ENCODE measurements at places on chromosomes 2 and 18.

DNA sequence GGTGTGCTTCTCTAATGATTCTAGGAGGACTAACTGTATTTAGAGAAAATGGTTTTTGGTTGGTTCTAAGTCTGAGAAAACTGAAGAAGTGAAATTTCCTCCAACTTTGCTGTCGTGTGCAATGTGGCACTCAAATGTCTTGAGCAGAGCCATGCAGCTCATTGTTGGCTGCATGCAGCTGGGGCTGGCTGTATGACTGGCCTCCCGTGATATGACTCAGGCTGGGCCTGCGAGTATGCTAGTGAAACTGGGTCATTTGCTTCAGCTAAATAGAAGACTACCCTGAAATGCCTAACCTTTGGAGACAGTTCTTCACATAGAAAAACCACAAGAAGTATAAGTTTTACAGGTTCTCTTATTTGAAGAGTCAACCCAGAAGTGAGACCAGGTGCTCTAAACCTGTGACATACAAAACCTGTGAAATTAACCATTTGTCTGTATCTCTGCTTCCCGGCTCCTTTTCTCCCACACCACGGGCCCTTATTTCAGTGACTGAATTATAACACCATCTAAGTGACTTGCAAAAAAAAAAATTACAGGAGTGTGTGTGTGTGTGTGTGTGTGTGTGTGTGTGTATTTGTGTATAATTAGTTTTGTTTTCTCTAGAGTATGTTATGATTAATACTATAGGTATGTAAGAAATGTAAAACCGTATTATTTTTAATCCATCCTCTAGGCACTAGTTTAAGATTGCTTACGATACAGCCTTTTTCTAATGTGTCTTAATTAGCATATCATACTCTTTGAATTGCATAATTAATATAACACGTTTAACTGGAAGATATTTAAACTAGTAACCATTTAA lies 15.9 kb downstream of the POLI start:
- DNase-seq = no peak

DNA sequence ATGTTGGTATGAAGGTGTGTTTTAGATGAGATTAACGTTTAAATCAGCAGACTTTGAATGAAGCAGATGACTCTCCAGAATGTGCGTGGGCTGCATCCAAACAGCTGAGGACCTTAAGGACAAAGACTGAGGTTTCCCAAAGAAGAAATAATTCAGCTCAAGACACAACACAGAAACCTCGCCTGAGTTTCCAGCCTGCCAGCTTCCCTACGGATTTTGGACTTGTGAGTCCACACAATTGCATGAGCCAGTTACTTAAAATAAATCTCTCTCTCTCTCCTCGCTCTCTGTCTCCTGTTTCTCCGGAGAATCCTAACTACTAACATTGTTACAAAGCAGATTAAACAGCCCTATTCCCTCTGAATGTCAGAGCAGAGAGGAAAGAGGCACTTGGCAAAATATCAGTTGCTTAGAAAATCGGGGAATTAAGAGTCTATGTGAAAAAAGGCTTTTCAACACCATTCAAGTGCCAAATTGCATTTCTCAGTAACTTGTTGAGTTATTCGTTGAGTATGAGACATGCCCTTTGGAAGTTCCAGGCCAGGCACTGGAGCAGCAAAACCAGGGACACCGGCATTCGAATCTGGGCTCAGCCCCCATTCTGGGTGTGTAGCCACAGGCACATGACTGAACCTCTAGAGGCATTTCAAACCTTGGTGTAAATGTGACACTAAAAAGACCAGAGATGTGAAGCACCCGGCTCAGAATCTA lies 174.6 kb upstream of the PID1 start:
- DNase-seq = no peak

DNA sequence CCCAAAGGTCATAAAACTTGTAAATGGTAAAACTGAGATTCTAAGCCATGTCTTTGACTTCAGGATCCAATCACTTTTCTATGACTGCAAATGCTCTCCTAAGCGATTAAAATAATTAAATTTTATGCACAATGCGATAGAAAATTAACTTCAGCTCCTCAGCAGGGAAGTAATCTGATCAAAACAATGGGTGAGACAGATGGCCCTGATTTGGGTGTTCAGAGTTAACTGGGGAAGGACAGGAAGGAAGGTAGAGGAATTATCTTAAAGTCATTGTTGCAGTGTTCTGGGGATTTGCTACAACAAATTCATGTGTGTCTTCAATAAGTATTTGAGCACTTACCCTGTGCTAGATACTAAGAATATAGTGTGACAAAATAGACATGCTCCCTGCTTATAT lies 446.0 kb upstream of the MEX3C start:
- no peak for DNase-seq

- no peak for DNase-seq
Measured at GRCh38 chr18:68543344-68543743, 171.6 kb downstream of the TMX3 start.

GRCh38 chr2:223969315-223969714 lies 12.1 kb downstream of the MRPL44 start:
- no peak for DNase-seq

DNA sequence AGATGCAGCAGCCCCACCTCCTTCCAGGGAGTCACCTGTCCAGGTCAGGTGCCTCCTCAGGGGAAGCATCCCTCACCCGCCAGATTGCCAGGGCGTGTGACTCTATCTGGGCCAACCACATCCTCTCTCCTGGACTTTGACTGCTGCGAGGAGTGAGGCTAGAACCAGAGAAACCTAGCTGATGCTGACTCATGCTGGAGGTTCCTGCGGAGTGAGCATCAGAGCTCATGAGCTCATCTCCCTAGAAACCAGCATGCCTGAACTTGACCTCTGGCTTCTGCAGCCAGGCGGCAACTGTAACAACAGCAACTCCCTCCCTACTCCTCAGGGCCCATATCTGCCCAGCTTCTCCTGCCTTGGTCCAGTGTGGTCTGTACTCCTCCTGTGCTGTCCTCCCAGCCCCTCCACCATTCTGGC lies 28.3 kb upstream of the NT5DC4 start:
- no peak for DNase-seq

GRCh38 chr18:32040936-32041335 lies 22.3 kb downstream of the RNF125 start:
- no peak for DNase-seq

- no peak for DNase-seq
Measured at GRCh38 chr2:76985387-76986136, 536.6 kb downstream of the LRRTM4 start.

DNA sequence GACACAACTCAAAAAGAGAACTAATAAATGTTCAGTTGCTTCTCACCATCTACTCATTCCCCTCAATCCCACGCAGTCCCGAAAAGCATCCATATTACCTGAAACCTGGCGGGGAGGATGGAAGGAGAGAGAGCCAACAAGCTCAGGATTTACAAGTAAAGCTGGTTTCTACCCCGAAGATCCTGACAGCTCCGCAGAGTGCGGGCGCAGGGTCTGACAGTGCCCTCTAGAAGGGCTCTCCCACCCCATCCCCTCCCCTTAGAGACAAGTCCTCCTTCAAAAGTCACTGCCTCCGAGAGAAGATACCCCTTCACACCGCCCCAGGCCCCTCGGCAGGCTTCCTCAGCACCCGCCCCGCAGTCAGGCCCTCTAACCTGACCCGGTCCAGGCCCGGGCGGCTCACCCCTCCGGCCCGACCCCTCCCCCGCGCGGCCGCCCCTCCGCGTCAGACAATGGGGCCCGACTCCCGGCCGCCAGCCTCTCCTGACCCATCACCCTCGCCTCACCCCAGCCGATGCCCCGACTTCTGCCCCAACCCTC lies 550 bp downstream of the RAB1A start:
- DNase-seq = peak; percentile 14

- DNase-seq = no peak
Measured at GRCh38 chr18:52200406-52200805, 139.6 kb upstream of the DCC start.

DNA sequence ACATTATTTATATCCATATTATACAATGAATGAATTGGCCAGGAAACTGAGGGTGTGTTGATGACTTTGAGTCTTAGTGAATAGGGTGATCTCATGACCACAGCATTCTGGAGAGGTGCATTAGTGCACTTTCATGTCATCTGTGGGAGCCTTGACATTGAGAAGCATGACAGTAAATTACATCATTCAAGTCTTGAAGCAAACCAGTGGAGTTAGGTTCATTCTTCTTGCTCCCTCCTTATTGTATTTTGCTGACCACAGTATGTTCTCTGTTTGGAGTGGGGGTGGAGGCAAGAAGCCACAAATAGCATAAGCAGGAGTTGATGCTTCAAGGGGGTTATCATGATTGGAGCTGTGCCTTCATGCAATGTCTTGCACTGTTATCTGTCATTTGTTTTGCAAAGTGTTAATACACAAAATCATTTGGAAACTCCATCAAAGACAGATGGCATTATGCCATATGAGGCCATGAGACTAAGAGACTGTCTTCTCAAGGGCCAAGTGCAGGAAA lies 680.2 kb downstream of the NYAP2 start:
- DNase-seq = no peak

DNA sequence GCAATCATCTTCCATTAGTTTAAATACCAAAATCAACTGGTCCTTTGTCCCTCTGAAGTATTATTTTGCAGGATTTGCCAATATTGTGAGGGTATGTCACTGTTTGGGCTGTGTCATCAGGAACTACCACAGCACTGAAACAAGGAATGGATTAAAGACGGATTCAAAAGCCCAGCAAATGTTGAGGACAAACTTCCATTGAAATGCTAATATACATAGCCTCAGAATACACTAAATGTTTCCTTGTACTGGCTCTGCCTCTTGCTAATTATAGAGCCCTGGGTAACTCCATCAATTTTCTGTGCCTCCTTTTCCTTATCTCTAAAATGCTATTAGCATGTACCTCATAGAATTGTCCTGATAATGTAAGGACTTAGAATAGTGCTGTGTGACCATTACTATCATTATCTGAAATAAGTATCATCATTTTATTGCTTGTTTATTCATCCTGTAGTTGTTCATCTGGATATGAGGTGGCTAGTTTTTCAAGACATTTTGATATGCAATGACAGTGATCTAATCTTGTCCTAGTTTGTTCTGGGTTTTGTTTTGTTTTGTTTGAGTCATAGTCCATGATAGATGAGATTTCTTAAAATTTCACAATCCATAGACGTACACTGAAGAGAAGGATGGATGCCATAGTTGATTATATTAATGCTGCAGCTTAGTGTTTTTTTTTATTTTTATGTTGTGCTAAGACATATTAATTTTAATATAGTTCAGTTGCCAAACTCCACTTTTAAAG lies 333.4 kb upstream of the KCNH7 start:
- no peak for DNase-seq

GRCh38 chr2:149579972-149580882 lies 7.3 kb downstream of the MMADHC start:
- no peak for DNase-seq

DNA sequence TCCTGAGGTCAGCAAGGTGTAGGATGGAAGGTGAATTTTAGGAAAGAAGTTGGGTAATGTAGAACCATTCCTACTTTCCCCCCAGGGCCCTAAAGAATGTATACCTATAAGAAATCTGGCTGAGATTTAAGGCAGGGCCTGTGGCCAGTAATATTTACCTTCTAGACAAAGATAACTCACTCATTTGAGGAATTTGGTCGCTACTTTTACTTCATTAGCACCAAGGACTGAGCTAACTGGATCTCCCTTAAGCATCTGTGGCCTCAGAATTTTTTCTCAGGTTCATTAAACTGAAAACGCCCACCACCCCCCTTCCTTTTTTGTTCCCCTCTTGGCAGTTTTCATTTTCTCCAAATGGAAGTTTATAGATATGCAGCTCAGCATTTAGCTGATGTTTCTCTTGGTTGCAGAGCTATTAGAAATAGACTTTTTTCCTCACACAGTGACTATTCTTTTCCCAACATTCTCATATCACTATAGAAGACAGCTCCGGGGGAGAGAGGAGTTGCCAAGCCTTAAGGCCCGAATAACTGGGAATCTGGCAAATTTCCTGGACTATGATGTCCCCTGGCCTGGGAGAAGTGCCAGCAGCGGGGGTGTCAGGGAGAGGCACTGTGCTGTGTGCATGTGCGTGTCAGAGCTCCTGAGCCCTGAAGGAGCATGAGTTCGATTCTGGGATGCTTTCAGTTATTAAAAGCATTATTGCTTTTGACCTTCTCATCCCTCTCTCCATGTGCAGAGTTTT lies 310.9 kb downstream of the PRKCE start:
- DNase-seq = no peak

DNA sequence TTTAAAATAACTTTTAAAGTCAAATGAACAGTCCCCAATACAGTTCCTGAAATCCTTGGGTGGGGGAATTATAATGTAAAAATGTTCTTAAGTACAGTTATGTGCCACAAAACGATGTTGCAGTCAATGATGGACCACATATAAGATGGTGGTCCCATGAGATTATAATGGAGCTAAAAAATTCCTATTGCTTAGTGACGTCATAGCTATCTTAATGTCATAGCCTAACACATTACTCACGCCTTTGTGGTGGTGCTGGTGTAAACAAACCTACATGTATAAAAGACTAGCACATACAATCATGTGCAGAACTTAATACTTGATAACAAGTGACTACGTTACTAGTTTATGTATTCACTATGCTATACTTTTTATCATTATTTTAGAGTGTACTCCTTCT lies 109.4 kb downstream of the EPB41L3 start:
- DNase-seq = no peak

- no peak for DNase-seq
Measured at GRCh38 chr2:241886840-241887447, 17.4 kb downstream of the RTP5 start.

DNA sequence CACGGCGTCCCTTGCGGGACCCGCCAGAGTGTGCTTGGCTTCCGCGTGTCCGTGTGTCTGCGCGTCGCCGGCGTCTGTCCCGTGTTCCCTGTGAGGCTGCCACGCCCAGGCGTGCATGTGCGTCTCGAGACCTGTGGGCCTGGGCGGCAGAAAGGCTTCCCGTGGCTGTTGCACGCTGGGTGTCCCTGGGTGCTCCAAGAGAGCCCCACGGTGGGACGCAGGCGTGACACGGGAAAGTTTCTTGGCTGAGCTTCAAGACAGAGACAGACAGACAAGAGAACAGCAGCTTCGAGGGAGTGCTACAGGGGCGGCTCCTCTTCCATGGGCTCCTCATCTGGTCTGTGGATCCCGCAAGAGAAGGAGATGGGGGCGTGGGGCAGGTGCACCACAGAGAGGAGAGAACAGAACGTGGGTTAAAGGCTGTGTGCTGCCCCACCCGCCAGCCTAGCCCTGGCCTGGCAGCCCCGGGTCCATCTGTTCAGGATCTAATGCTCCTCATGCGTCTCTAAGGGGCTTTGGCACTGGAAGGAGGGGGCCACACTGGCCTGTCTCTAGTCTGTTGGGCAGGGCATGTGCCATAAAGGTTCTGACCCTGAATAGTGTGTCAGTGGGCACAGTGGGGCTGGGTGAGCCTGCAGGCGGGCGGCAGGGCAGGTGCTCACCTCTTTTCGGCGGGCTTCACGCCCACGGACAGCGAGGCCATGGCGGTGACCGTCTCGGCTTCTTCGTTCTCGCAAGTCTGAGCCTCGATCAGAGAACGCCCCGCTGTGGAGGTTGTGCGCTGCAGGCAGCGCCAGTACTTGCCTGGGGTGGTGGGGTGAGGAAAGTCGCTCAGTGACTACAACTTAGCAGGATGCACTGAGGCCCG lies 205.1 kb downstream of the TWIST2 start:
- no peak for DNase-seq

GRCh38 chr2:140696449-140696848 lies 1434.4 kb downstream of the LRP1B start:
- no peak for DNase-seq
